ENCODE measurements at places on chromosomes 5 and 9.

DNA sequence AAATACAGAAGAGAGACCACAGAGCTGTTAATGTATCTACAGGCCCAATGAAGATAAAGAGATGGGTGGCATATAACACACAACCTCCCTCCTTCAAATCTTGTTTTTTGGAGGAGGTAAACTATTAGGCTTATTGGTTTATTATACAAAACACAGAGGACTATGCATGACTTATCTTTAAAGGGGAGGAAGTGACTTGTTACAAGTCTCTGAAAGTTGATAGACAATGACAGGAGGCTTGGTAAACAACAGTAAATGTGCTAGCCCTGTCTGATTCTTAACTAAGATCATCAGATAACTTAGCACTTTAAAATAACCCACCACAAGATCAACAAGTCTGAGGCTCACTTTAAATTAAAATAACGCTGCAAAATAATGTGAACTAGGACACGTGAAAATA, 219.0 kb downstream of the MLLT3 start:
- DNase-seq = no peak

DNA sequence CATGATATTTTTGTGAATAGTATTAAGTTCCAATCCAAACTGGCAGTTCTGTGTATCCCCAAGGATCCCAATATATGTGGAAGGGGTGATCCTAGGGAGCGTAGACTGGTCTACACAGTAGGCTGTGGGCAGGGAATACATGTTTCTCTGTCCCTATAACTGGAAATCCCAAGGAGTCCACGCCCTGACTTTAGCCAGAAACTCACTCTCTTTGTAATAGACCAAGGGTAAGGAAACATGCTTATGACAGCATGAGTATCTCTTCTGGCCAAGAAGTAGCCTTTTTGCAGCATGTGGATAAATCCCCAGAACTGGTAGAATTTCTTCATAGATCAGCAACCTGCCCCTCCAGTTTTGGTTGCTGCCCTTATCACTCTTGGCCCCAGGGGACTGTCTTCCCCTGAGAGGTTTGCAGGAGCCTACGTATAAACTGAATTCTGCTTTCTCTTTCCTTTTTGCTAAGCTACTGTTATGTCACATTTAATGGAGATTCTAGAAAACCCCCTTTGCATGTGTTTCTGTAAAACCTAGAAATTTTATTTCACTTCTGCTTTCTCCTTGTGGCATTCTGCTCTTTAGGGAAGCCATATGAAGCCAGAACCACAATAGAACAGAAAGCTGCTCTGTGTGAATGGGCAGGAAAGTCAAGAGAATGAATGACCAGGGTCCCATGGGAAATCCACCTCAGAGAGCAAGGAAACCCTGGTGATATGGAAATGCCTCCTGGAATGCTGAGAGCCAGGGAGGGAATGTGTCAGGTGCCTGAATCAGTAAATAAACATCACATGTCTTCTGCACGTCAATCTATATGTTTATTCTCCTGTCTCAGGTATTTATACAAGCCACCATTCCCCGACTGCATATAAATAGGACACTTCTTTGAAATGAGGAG, 3.5 kb downstream of the IFNA2 start:
- DNase-seq = no peak

- no peak for DNase-seq
Measured at GRCh38 chr9:2231829-2232228, 216.7 kb downstream of the SMARCA2 start.

GRCh38 chr9:91162311-91162710, 199.4 kb downstream of the AUH start:
- no peak for DNase-seq

GRCh38 chr9:136614967-136615623, 47.6 kb upstream of the EGFL7 start:
- no peak for DNase-seq
